ENCODE measurements at places on chromosomes 2 and 18.

GRCh38 chr2:156339110-156339847, 6.8 kb upstream of the NR4A2 start:
- DNase-seq = no peak

GRCh38 chr2:169828141-169828811, 1.0 kb downstream of the UBR3 start:
- DNase-seq = peak; percentile 48

DNA sequence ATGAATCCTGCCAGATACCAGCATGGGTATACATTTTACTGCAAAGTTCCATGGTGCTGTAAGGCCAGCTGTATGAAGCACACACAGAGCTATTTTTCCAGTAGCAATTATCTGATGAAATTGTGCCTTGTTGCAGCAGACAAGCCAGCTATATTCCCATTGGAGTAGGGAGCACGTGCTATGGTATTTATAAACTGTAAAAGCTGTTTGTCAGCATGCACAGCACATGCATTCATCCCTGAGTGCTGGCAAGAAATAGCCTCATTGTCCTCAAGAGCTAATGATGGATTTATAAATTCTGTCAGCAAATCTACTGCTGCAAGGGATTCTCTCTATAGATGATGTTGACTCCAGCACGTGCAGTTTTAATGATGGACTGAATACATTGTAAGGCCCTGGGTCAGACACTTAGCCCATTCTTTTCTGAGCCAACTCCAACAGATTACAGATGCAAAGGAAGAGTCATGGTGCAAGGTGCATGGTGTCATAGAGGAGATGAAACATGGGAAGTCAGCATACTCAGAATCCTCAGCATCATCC, 61.7 kb downstream of the KCNS3 start:
- no peak for DNase-seq

DNA sequence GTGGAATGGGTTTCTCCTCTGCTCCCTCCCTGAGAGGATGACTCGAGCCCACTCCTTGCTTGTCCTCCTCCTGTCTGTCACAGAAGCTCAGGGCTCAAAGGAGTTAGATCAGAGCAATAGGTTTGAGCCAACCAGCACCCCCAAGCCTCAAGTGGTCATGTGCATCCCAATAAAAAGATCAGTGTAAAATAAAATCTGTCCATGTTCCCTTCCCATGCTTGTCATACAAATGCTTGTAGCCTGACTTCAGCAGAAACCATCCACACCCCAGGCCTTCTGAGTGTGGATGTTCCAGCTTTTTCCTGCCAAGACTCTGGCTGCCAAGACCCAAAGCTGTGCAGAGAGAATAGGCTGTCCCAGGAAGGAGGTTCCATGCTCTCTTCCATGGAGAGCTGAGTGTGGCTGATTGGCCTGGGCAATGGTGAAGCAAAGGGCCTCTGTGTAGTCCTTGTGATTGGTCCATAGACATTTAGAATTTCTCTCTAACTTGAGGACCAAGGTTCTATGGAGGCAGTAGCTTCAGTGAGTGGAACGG, 67.4 kb downstream of the GYPC start:
- no peak for DNase-seq

GRCh38 chr2:129930451-129930850, 49.0 kb upstream of the RAB6C start:
- DNase-seq = no peak

DNA sequence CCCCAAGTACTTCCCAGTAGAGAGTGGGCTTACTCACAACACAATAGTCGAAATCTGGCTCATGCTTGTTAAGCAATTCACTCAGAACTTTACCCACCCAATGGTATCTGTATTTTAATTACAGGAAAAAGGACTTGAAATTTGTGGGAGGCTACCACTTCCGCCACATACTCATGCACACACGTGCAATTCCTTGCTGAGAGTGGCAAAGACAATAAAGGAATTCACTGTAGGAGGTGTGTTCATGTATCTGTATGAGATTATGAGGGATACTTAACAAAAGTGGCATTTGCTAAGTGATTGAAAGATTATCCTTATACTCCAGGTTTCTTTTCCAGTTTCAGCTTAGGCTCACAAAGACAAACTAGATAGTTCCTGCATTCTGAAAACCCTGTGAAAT, 14.9 kb upstream of the LYPD6 start:
- DNase-seq = no peak

DNA sequence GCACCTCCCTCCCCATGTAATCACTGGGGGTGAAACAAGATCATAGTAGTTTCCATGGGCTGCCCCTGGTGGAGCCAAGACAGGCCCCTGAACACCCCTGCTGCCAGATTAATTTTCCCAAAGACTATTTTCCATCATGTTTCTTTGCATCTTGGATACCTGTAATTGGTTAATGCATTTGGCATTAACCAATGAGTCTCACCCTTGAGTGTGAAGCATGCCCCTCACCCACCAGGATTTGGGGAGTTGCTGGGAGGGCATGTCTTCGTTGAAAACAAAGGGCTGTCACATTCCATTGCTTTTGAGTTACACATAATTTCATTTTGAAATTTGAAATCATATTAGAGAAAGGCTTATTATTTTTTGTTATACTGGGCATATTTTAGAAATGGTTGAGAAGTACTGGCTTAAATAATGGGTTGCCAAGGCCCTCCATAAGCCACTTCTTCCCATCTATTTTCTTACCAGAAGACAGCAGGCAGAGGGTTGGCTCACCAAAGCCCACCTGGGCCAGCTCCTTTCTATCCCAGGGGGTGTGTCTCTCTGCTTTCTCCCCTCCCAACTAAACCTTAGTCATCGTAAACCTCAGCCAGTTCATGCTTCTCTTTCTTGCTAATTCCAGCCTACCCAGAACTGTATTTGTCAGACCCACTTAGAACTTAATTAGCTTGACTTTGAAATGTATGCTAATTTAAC, 51.8 kb downstream of the ATIC start:
- DNase-seq = no peak

- no peak for DNase-seq
These were observed 283.5 kb downstream of the MYCN start for GRCh38 chr2:16223841-16224177.

GRCh38 chr2:100352521-100352920, 30.2 kb upstream of the LONRF2 start:
- no peak for DNase-seq

DNA sequence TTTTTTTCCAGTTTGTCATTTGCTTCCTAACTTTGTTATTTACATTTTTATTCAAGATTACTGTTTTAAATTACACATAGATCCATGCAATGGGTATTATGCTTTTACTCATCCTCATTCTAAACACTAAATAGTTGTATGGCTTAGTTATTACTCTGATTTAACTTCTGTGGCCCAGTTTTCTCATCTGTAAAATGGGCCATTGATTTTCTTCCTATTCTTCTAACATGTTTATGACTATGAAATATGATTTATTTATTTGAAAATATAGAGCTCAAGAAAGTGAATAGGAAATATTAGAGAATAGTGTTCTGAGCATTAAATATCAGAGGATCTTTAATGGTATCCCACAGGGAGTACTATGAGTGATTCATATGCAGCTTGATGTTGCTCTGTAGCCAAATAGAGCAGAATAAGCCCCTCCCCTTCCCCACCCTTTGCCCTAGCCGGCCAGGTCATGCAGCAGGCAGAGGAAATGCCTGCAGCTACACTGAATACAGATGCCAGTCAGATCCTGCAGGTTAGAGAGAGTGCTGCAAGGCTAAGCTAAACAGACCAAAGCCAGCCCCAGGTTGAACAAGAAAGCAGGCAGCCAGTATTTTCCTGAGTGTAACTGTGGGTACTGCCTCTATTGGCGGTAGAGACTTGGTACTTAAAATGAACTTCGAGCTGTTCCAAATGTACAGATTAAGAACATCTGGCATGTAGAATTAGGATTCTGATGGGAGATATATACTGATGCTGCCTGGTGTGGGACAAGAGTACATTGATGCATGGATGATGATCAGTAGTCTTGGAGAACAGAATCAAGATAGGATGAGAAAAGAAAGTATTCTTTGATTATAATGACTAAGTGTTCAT, 11.7 kb upstream of the ACYP2 start:
- peak; percentile 46 for DNase-seq

DNA sequence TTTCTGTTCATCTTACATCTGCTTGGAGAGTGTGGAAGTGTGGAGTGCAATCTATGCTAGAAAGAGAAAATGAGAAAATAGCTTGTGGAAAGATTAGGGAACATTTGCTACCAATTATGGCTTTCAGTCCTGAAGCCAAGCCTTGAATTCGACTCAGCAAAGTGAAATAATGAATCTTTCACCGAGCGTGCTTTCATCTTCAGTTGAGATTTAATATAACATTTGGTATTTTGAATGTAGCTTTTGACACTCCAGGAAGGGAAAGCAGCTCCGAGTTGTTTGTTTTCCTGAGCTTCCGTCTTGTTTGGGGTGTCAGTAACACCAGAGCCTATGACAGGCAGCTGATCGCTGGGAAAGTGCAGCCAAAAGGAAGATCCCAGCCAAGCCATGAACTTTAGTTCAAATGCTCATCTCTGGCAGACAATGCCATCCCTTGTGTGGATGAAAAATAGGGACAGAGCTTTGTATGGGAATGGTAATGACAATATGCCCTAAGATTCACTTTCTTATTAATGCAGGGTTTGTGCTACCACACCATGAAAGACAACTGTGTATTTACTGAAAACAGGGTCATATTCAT, 25.0 kb upstream of the PHLPP1 start:
- DNase-seq = no peak

- peak; percentile 73 for DNase-seq
These were observed 12.4 kb downstream of the DYM start for GRCh38 chr18:49447810-49448745.

DNA sequence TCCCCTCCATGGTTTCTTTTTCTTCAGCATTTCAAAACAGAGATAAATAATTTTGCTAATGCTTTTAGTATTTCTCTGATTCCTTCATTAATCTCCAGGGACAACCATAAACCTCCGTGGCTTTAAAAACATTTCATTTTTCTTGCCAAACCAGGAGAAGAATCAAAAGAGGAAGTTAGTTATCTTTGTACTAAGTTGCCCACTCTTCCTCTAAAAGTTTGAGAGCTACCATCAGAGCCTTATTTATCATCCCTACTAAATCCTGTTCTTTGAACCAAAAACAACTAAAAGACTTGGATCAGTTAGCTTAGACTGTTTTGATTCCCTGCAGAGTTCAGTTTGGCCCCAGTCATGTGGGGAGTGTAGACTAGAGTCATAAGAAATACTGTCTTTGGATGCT, 208.4 kb downstream of the SETBP1 start:
- no peak for DNase-seq

GRCh38 chr2:238415893-238416292, 10.8 kb upstream of the ASB1 start:
- no peak for DNase-seq

DNA sequence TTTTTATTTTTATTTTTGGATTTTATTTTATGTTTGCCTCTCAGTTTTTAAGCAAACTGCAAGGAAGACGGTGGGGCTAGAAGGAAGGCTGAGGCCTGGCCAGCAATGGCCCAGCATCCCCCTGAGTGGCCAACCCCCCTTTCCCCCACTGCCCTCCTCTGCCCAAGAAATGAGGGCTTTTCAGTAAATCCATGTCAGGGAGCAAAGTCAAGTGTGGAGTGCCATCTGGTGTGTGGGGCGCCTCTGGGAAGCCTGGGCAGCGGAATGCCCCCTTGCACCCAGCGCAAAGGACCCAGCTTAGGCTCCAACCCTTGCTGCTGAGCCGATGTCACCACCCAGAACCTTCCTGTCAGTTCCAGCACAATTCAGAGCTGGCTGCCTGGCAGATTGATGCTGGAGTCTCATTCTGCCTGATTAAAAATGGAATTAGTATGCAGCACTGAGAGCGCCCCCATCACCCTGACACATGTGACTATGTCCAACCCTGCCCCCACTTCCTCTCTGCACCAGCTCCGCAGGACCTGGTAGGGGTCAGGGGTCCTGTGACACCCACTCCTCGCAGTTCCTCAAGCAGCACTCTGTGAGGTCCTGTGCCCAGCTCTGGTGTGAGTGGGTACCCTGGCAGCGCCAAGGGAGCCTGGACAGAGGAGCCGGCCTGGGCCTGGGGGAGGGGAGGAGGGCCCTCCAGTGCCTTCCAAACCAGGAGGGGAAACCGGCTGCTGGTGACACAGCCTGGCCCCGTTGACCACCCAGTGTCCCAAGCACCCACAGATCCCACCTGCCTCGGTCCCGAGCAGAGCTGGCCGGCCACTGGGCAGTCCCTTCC, 9.2 kb upstream of the ALPP start:
- no peak for DNase-seq

GRCh38 chr2:49289711-49290110, 135.4 kb upstream of the FSHR start:
- no peak for DNase-seq

DNA sequence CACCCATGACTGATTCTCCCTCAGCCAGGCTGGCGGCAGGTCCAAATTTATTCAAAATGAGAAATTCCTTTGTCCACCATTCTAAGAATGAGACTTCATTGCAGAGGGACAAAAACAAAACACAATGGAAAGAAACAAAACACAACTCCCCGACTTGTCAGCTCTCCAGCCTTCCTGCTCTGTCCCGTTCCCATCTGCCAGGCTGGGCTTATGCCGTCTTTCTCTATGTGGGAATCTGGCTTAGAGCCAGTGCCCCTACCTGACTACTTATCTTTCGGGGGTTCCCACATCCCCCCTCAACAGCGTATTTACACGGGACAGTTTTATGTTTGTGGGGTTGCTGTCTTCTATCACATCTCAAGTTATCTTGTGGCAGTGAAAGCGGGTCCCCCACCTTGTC, 13.8 kb downstream of the CELF4 start:
- DNase-seq = no peak

- no peak for DNase-seq
These were observed 13.1 kb downstream of the GPR45 start for GRCh38 chr2:105254531-105255210.

- DNase-seq = no peak
These were observed 83.2 kb downstream of the ASB1 start for GRCh38 chr2:238509903-238510302.

GRCh38 chr2:224223851-224224555, 177.9 kb downstream of the FAM124B start:
- DNase-seq = no peak

DNA sequence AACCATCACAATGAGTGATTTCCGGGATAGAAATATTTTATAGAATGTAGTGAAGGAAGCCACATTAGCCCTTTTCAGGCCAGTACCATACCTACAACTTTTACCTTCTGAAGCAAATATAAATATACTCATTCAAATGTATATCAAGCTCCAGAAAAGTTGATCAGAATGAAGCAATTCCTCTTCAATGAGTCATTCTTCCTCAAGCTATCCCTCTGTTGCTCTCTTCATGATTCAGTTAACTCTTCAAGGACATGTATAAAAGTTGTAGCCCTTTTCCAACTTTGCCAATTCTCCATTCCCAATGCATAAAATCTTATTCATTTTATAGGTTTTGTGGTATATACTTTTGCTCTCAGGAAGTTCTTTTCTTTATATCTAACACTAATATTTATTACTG, 242.1 kb upstream of the RGPD4 start:
- no peak for DNase-seq

All from CD4-positive, alpha-beta T cell treated with Interleukin-12 subunit alpha and Interleukin-12 subunit beta, for 1 hour (primary cell).